ENCODE measurements at places on chromosomes 5 and 9.
A peak's percentile ranks its signal among the peaks of the same experiment; 100 is the strongest.

DNA sequence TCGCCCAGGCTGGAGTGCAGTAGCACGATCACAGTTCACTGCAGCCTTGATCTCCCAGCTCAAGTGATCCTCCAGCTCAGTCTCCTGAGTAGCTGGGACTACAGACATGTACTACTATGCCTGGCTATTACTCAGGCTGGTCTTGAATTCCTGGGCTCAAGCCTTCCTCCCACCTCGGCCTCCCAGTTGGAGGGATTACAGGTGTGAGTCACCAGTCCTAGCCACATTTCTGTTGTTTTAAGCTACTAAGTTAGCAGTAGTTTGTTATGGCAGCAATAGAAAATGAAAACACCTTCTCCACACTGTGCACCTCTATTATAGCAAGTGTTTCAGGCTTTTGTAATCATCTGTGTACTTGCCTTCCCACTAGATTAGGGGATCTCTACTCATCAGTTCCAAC lies 588.9 kb upstream of the TLE4 start:
- peak; percentile 96 for DNase-seq

GRCh38 chr5:97167435-97167834 lies 15.6 kb downstream of the RIOK2 start:
- DNase-seq, result no peak

DNA sequence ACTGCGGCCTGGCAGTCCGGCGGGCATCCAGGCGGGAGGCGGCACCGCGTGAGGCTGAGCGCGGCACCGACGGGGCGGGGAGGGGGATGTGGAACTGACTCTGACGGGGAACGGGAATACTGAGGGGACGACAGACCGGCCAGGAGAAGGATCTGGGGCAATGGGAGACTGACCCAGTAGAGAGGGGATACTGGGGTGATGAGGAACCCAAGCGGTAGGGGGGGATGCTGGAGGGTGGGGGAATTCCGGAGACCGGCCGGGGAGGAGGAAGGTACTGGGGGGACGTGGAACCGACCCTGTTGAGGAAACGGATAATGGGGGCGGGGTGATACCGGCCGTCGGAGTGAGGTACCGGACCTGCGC lies 423 bp downstream of the IPPK start:
- no peak for DNase-seq

DNA sequence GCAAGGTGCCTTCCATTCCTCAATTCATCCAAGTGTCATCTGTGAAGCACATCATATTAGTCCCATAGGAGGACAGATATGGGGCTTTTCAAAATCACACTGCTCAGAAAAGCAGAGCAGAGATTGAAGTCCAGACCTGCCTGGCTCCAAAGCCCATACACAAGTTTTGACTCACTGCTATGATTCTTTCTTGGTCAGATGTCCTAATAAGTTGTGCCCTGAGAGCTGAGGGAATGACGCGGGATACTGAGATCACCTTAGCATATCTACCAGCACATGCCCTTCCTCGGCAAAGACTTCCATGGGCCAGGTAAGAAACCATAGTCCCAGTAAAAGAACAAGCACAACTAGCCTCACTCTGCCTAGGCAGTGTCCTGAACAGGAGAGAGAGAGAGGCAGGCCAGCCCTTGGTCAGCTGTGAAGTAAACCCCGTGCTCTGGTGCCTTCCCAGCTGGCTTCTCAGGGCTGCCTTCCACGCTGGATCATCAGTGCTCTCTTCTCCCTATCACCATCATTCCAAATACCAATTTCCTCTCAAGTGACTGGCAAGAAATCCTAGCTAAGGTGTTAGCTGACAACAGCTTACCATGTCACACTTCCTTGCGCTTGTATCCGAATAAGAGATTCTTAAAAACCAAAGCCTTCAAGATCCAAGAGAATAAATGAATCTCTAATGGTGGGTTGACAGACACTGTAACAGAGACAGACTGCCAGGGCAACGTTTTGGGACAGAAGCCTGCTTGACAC lies 73.2 kb downstream of the SIL1 start:
- DNase-seq, result no peak

DNA sequence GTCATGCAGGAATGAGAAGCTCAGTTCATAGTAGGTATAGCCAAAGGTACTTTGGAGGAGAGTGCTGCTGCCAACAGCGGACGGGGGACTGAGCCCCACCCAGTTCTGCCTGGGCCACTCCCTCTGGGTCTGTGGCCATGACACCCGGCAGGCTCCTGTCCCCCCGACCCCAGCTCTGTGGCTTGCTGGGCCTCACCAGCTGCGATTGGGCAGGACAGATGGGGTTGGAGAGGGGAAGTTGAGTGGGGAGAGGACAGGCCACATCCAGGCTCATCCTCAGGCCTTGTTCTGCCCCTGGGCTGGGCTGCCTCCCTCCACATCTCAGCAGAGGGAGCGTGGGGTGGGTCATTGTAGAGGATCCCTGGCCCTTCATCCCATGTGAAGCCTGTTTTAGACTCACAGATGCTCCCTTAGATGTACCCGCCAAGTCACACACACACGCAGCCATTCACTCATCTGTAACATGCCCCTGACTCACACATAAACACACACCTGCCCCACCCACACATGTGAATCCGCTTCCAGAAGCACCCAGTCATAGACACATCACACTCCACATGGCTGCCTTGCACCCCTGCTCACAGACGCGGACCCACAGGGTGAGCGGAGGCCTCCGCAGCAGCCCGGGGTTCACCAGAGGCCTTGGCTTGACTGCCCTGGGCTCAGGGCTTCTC lies 48.8 kb downstream of the NTNG2 start:
- DNase-seq, result peak; percentile 62

DNA sequence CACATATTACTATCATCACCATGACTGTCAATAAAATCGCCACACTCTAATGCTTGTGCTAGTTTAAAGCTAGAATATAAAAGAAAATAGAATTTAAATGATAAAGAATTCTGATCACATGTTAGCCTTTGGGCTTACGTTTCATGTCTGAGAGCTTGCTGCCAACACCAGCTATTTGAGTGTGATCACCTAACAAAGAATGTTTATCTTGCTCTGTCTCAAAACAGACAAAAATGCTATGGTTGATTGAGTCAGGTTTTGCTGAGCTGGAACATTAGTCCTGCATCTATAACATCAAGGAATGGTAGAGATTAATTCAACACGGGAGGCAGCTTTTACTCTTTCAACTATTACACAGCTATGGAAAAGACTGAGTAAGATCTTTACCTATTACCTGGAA lies 50.7 kb downstream of the MSX2 start:
- DNase-seq, result no peak

- DNase-seq, result peak; percentile 16
These were observed 1290.0 kb downstream of the EFNA5 start for GRCh38 chr5:106380736-106381135.

DNA sequence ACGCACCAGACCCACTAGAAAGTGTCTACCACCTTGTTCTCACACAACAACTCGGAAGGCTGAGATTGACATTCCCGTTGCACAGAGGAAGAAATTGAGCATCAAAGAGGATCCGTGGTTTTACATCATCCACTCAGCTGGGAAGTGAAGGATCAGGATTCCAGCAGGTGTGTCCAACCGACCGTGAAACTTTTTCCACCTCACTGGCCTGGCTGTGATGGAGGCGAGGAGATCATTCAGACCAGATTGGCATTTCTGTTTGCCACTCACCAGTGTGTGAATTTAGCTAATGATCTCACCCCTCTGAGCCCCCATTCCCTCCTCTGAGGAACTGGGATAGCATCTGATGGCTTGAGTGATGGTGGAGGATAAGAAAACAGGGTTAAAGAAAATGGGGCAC lies 46.7 kb upstream of the CPLX2 start:
- no peak for DNase-seq

DNA sequence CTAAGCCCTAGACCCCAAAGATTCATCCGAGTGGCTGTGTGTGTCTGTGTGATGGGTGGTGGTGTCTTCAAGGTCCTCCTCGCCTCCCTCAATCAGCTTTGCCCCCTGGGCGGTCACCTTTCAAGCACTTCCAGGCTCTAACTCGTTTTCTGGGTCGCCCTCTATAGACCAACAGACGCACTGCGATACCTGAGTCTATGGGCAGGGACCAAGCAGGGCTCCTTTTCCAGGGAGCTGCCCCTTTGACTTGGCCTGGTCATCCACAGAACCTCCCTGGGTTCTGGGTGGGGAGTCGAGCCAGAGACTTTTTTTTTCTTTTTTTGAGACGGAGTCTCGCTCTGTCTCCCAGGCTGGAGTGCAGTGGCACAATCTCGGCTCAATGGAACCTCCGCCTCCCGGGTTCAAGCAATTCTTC lies 1.1 kb downstream of the SLC27A4 start:
- peak; percentile 69 for DNase-seq

- DNase-seq, result no peak
These were observed 129.7 kb downstream of the SLF1 start for GRCh38 chr5:94748212-94748611.

GRCh38 chr9:37747271-37747753 lies 6.3 kb upstream of the TRMT10B start:
- peak; percentile 39 for DNase-seq

DNA sequence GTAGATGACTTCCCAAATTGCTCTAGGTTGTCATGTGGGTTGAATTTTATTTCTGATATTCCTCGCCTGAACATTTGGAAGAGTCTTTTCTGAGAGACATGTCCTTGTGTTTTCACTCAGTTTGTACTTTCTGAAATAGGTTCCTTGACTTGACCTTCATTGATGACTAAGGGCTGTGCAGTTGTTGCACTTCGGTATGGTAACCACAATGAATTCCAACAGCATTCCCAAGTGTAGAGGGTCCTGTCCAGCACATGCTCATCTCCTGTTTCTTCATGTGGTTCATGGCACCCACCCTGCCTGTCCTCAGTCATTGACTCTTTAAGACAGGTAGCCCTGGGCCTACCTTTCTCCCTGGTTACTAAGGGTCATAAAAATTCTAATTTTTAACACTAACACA lies 527.8 kb downstream of the MTRR start:
- DNase-seq, result no peak

DNA sequence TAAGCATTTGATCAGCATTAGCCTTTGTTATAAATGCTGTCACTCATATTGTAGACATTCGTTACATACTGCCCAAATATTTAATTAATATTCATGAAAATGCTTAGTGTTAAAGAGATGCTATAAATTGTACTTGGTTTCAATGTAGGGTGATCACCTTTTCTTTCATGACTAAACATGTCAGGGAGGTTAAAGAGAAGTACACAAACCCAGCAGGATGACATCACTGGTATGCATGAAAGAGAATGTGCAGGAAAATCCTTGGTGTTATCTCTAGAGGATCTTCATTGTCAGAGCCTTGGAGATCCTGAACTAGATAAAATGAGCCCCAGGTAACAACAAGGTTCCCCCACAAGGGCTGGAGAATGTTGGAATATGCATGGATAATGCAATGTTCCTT lies 33.0 kb upstream of the SV2C start:
- DNase-seq, result no peak

- DNase-seq, result no peak
These were observed 96.0 kb upstream of the SLC28A3 start for GRCh38 chr9:84436386-84437109.

- DNase-seq, result peak; percentile 82
These were observed 317.6 kb upstream of the KLF4 start for GRCh38 chr9:107807183-107807582.

GRCh38 chr5:32627219-32627870 lies 42.0 kb downstream of the SUB1 start:
- DNase-seq, result no peak

DNA sequence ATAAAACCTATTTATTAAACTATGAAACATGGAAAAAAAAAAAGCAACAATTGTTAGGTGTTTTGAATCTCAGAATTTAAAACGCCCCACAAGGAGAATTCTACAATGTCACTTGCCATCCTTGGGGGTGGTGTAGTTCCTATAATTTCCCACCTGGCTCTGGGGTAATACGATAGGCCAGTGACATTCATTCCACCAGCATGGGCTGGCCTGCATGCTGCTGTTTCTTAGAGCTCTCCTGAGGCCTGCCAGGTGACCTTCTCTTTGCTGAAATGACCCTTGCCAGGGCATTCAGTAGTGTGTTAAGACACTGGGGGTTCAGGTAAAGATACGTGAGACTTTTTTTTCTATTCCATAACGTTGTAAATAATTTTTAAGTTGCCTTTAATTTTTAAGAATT lies 10.0 kb upstream of the ARHGEF28 start:
- no peak for DNase-seq

GRCh38 chr5:103541114-103541513 lies 21.5 kb downstream of the NUDT12 start:
- DNase-seq, result no peak

DNA sequence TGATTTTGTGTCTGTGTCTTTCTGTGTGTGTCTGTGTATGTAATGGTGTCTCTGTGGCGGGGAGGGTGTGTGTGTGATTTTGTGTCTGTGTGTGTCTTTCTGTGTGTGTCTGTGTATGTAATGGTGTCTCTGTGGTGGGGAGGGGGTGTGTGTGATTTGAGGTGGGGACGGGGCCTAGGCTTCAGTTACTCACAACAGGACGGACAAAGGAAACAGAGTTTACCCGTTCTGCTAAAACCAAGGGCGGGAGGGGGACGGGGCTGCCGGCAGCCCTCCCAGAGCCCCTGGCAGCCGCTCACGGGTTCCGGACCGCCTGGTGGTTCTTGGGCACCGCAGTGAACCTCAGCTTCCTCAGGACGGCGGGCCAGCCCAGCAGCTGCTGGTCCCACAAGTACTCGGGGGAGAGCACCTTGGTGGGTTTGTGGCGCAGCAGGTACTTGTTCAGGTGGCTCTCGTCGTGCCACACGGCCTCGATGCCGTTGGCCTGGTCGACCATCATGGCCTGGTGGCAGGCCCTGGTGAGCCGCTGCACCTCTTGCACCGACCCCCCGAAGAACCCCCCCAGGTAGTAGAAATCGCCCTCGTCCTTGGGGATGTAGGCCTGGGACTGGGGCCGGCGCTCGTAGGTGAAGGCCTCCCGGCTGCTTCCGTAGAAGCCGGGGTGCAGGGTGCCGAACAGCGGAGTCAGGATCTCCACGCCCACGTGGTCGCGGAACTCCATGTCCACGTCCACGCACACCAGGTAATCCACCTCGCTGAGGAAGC lies 19.4 kb downstream of the ABO start:
- no peak for DNase-seq

DNA sequence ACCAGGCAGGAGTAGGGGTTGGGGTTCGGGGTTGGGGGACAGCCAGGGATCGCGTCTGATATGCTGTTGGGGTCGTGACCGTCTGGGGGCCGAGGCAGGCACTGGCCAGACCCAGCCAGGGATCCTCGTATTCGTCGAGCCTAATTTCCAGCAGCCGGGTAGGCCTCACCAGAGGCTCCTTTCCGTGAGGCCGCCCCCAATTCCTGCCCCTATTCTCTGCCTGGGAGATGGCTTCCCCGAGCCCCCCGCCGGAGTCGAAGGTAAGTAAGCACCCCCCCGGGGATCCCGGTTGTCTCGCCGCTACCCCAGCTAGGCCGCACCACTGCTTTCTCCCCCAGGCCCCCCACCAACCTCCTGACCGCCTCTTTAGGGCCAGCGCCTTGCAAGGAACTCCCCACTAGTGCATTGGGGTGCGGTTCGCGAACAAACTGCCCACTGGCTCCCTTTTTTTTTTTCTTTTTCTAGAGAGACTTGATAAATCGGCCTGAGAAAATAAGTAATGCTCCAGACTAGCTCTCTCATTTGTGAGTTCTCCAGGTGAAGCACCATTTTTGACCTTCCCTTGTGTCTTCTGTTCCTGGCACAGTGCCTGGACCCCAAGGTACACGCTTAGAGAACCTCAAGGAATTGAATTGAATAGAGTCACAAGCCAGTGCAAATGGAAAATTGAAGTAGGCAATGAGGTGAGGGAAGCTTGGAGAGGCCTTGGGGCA lies 435 bp downstream of the ZNF189 start:
- no peak for DNase-seq

- DNase-seq, result no peak
These were observed 79.7 kb downstream of the HMCN2 start for GRCh38 chr9:130345009-130345896.
